ENCODE measurements at places on chromosomes 16 and 17. TPM values are rescaled to one million over a fixed set of nuclear protein-coding genes. Genes with fewer than 3 reads are reported as not detected.

The GRAPL gene
- not detected for total RNA-seq

The CYB561 gene
- total RNA-seq = 21.7 TPM

- DNase-seq = no peak
Observed at GRCh38 chr16:67874372-67874771, 1.5 kb downstream of the EDC4 start.

- DNase-seq = no peak
Observed at GRCh38 chr17:82914375-82914774, 74.6 kb upstream of the ZNF750 start.

DNA sequence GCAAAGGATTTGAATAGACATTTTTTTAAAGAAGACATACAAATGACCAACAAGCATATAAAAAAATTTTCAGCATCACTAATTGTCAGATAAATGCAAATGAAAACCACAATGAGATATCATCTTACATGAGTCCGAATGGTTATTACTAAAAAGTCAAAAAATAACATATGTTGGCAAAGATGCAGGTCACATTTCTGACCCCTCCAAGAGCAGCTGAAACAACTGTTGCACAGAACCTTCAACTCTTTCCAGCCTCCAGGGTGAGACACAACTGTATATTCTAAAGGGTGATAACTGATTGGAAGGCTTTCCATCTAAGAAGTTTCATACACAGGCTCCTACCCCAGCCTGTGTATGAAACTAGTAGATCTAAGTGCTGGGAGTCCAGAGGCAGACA, 51.9 kb downstream of the SLFN5 start:
- DNase-seq = no peak

DNA sequence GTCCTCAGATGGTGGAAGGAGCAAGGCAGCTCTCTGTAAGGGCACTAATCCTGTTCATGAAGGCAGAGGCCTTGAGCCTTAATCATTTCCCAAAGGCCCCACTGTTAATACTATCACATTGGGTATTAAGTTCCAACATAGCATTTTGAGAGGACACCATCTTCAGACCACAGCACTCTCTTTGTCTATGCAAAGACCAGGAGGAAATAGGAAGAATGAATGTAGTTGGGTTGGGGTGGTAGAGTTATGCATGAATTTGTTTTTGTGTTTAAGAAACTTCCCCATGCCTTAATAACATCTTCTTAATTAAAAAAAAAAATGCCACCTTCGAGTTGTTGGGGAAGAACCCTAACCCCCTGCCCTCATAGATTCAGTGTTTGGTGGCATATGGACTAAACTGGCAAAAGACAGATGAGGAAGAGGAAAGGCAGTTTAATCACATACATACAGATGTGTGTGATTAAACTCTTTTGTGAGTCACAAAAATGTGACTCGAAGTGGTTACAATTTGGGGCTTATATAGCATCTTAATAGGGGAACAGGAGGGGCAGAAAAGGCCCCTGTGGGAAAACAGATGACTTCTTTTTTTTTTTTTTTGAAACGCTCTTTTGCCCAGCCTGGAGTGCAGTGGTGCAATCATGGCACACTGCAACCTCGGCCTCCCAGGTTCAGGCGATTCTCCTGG, 35.0 kb upstream of the SLC5A10 start:
- no peak for DNase-seq

GRCh38 chr17:31646642-31647041, 212.4 kb downstream of the COPRS start:
- DNase-seq = no peak

GRCh38 chr16:58495521-58496331, 4.2 kb upstream of the NDRG4 start:
- peak; percentile 83 for DNase-seq

DNA sequence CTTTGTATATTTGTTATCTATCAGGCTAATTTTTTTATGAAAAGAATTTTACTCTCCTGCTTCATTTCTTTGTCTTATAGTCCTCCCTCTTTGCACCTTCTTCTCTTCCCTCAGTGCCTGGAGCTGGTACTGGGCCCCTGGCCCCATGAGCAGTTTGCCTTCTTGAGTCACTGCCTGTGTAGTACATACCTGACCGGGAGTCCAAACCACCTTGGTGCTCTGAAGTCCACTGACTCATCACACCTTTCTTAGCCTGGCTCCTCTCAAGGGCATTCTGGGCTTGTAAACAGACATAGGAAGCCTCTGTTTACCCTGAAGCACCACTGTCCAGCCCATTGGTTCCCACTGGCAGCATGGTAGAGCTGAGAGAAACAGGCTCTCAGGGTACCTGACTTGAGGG, 11.0 kb upstream of the TACO1 start:
- no peak for DNase-seq

GRCh38 chr17:65023791-65024190, 32.7 kb downstream of the GNA13 start:
- no peak for DNase-seq

DNA sequence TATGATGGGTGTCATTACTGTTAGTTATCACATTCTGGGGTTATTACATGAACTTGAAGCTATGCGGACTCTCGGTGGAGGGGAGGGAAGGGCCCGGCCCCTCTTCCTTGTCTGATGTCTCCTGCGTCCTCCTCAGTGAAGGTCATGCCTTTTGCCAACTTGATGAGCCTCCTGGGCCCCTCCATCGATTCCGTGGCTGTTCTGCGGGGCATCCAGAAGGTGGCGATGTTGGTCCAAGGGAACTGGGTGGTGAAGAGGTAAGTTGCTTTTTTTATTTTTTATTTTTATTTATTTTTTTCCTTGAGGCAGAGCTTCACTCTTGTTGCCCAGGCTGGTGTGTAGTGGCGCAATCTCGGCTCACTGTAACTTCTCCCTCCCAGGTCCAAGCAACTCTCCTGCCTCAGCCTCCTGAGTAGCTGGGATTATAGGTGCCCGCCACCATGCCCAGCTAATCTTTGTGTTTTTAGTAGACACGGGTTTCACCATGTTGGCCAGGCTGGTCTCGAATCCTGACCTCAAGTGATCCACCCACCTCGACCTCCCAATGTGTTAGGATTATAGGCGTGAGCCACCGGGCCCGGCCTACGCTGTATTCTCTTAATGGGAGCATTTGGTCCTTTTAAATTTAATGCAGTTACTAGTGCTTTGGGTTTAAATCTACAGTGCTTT, 21.6 kb downstream of the POLR3E start:
- DNase-seq = no peak

GRCh38 chr17:37720989-37721388, 23.9 kb downstream of the HNF1B start:
- no peak for DNase-seq
